Kasumi-1 (cell line): ENCODE measurements at places on chromosomes 6 and 20.
A peak's percentile ranks its signal among the peaks of the same experiment; 100 is the strongest.

GRCh38 chr6:3359101-3359752 lies 97.6 kb downstream of the SLC22A23 start:
- DNase-seq, result no peak

- DNase-seq, result no peak
These were observed 47.7 kb downstream of the BANF2 start for GRCh38 chr20:17747431-17747846.

GRCh38 chr6:33313709-33314514 lies at the start of gene TAPBP:
TSS of gene TAPBP (minus strand) at chr6:33314078. CDS start at chr6:33314041, 37 bp downstream.
- peak; percentile 73 for DNase-seq

- DNase-seq, result no peak
These were observed 261.6 kb upstream of the FERMT1 start for GRCh38 chr20:6384380-6384779.

- DNase-seq, result no peak
These were observed 556 bp downstream of the NKX2-4 start for GRCh38 chr20:21396599-21397340.

- DNase-seq, result no peak
These were observed 54.2 kb upstream of the VSTM2L start for GRCh38 chr20:37848706-37849105.

- no peak for DNase-seq
These were observed 779 bp upstream of the KCNG1 start for GRCh38 chr20:51023617-51024155.

DNA sequence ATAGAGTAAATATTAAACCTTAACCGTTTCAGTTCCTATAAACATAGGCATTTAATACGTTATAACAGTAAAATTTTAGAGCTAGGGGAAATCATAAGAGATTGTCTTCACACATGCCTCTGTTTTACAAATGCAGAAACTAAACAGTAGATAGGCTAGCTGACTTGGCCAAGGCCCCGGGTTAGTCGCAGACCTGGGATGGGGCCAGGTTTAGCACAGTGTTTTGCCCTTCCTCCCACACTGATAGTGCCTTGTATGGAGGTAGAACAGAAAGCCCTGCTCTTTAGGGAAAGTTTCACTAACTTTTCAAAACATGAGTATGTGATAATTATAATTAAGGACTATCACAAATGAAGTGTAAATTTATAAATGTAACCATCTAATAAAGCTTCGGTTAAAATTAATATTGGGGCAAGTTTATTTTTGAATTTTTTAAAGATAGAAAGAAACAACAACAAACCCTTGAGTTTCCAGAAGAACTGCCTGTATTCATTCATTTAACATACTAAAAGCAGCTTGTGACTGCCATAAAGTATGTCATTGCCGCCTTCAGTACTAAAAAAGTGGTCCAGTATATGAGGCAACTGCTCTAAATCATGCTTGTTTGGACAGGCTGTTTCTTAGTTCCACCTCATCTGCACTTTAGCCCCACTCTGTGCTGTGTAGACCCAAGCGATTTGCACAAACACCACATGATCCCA lies 62.5 kb upstream of the LOC128125822 start:
- no peak for DNase-seq

DNA sequence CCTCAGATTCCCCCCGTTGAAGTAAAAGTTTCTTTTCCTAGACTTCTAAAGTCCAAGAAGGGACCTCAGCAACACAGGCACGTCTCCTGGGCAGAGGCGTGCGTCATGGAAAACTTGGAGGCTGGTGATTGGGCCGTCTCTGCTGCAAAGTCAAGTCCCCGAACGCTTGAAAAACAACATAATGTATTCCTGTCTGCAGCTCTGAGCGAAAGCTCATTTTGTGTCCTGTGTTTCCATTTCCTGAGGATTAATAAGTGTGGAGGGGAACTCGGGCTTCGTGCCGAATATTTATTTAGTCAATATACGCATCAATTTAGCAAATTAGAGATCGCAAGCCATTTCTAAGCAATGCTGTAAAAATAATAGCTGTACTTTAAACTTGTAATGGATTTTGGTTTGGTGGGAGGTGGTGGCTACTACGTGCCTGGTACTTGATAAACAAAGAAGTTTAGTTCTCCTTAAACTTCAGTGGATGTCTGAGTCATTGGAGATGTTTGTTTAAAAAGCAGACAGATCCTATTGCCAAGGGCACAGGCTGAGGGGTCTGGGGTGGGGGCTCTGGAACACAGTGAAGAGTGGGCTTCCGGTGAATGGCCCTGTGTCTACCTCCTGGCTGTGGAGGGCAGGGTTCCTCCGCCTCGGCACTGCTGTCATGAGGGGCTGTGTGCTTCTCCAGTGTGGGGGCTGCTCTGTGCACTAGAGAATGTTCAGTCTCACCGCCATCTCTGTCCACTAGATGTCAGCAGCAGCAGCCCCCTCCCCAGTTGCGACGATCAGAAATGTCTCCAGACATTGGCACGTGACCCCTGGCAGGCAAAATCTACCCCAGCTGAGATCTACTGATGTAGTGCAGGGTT lies 21.8 kb downstream of the PCK1 start:
- peak; percentile 5 for DNase-seq

DNA sequence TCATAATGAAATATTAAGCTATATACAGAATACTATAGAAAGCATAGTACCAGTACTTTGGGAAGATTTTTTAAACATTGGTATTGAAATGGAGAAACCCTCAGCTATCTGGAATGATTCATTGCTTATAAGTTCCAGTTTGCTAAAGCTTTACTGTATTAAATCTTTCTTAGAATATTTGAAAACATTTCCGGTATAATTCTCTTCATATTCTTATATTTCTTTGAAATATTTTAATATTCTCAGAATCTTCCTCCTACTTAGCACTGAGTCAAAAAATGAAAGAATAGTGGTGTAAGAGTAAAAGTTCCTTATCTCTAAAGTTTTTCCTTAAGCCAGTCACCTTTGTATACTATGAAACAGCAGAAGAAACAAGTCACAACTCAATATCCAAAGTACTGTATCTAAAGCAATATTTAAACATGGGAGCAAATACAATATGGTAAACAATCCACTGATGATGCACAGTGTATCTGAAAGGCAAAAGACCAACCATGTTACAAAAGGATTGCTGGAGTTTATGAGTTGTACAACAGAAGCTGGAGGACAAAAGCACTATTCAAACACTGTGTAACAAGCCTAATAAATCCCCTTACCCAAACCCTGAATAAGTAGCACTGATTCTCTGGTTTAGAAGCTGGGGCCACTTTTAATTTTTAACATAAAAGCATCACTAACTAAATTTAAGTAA lies 102.1 kb downstream of the PRDM1 start:
- no peak for DNase-seq

DNA sequence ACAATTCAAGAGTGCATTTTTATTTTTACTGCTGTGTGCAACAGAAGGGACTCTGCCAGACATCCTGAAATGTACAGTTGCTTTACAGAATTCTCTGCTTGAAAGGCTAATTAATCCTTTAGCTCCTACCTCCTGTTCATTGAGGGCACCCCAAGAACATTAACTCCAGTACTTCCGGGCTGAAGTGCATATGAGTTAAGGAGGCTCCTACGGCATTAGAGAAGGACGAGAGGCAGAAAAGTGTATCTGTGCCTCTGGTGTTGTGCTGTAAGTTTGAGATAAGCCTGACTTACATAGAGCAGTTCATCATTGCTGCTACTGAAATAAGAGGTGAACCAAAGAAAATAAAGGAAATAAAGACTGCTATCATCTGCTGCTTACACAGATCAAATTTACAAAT lies 609.3 kb upstream of the ADGRB3 start:
- DNase-seq, result no peak

GRCh38 chr6:115691433-115691832 lies 369.3 kb downstream of the FRK start:
- DNase-seq, result no peak

DNA sequence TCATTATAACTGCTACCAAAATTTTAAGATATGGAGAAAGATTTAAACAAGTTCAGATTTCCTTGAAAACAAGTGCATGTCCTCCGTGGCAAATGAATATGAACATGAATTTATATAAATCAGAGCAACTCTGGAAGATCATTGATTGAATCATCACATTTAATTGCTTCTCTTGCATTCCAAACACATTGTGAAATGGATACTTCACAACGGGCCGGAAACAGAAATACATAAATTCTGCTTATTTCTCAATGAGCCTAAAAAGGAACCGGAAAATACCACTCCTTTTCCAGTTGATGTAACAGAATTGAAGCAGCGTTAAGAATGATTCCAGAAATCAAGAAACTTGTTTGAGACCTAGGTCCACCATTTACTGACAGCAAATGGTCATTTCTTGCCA lies 134.6 kb upstream of the BTN3A2 start:
- no peak for DNase-seq

- DNase-seq, result no peak
These were observed 105.8 kb upstream of the TRAF3IP2 start for GRCh38 chr6:111711476-111711875.

- no peak for DNase-seq
These were observed 92.6 kb upstream of the PREP start for GRCh38 chr6:105495515-105495914.

DNA sequence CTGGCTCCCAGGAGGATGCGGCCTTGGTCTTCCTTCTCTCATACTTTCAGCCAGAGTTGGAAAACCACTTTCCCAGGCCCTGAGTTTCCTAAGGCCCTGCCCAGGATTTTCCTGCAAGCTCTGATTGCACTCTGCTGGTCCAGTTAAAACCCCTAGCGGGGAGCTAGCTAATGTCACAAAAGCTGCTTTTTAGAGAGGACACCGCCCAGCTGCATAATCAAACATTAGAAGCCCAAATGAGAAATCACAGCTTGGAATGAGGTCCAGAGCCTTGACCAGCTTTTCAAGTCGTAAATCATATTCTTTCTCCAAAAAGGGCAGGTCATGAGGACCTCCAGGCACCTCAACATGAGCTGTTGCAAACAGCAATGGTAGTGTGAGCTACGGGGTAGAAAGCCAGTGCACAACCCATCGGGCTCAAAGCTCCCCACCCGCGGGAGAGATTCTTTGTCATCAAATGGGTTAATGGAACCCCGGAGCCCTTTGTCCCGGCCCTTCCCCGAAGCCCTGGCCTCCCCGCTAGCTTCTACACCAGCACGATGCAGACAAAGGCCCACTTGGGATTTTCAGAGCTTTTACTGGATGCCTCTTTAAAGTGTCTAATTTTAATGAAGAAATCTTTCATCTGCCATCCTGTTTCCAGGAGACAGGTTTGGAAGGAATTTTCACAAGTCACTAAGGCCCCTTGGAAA lies 134.0 kb downstream of the SCML4 start:
- DNase-seq, result no peak

DNA sequence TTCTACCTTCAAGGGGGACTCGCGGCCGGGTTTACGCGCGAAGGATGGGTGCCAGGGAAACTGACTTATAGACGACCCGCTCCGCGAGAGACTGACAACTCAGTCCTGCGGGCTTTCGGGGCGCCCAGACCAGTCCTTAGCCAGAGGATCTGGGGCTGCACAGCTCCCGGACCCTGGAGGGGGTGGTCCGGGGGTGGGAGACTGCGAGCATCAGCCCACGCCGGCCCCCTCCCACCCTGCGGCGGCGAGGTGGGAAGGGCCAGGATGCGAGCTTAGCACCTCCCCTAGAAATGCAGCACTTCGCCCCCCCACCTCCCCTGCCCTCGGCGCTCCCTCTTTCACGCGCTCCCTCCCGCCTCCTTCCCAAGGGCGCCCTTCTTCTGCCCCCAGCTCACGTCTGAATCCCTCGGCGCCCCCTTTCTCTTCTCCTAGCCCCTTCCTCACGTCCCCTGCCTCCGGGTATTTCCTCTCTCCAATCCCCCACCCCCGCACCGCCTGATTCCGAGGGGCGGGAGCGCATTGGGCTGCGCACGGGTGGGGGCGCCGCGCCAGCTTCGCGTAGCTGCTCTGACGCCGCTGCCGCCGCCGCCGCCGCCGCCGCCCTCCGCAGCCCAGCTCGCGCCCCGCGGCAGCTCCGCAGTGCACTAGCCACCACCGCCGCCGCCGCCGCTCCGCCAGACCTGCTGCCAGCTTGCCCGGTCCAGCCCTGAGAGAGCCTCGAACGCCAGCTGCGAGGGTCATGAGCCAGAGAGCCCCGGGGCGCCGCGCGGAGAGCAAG lies at the start of gene SLC32A1:
Gene SLC32A1 (plus strand): TSS at position 639 of the 778 bp plus-strand sequence. CDS start 239 bp downstream, outside the sequence.
- no peak for DNase-seq

DNA sequence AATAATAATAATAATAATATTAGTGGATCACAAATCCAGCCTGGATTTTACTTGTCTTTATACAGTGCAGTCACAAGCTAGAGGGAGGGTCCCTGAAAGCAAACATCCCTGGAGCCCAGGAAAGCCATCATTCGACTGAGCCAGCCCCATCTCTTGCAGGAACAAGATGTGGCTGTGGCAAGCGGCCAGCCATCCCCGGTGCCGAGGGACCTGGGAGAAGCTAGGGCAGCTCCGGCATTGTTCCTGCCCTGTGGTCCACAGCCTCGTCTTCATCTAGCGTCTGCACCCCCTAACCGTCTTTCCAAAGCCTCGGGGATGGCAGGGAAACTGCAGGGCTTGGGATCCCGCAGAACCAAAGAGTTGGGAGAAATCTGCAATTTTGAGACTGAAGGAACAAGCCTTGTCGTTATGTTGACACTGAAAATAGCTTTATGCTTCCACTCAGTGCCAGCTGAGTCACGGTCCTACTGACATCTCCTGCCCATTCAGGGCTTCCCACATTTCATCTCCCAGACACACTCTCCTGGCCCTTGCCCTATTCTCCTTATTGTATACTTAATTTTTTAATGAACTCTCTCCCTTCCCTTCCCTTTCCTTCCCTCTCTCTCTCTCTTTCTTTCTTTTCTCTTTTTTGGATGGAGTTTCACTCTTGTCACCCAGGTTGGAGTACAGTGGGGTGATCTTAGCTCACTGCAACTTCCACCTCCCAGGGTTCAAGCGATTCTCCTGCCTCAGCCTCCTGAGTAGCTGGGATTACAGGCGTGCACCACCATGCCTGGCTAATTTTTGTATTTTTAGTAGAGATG lies 62.5 kb upstream of the ZNFX1 start:
- DNase-seq, result no peak

DNA sequence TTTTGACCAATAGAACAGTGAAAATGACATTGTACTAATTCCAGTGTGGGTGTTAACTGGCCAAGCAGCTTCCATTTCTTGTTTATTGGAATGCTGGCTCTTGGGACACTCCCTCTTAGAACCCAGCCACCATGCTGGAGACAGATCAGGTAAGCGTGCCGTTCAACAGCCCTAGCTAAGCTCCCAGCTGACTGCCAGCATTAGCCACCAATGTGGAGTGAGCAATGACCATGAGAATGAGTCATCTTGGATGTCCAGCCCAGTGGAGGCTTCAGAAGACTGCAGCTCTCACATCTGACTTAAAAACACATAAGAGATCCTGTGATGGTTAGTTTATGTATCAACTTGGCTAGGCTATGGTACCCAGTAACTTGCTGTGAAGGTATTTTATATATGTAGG lies 3.0 kb upstream of the LINC00237 start:
- no peak for DNase-seq

- no peak for DNase-seq
These were observed 25.9 kb downstream of the ECHDC1 start for GRCh38 chr6:127317388-127318128.
